ENCODE measurements at places on chromosomes 5 and 9.

GRCh38 chr5:64826541-64826940, 57.8 kb downstream of the CWC27 start:
- DNase-seq = no peak

DNA sequence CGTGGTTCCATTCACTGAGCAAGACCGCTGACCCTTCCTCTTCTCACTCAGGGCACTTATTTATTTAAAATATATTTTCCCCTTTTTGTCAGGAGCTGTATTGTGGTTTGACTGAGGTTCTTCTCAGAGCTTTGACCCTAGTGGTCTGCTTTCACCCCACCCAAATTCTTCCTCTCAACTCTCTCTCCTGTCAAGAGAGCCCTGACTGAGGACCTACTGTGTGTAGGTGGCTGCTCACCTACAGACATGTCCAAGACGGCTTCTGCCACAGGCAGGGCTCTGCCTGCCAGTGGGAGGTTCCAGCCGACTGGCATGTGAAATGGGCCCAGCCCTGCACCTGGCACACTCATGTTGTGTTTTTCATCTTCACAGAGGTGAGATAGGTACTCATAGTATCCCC, 5.2 kb downstream of the DCANP1 start:
- no peak for DNase-seq

GRCh38 chr9:20620650-20621470, 1.4 kb downstream of the MLLT3 start:
- peak; percentile 65 for DNase-seq

GRCh38 chr5:103896593-103896992, 334.0 kb upstream of the NUDT12 start:
- DNase-seq = no peak

DNA sequence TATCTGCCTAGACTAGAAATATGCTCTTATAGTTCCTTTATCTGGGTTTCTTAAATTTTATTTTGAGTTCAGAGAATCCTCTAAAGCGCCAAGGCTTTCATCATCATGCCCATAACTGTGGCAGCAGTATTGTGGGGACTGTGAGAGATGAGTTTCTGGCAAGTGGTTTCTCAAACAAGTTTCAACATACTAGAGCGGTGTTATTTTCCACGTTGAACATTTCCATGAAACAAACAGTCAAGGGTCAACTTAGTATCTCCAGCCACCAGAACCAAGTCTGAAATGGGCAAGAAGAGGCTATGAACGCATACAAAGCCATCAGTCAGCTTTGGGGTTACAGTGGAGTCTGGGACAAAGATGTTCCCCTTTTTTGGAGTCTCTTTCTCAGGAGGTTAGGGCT, 40.3 kb downstream of the SERINC5 start:
- no peak for DNase-seq

DNA sequence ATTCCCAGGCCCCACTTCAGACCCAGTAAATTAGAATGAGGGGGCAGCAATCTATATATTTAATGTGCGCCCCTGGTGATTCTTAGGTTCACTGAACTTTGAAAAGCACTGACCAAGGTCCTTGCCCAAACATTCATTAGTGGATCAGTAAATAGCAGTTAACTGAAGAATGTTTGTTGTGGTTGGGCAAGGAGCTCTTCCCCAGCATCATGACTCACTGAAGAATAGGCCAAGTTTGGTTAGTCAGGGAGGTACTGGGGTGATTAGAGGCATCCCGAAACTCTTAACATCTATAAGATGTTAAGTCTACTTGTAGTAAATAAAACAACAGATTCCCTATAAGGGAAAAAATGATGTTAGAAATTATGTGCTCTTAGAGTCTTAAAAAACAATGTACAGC, 833 bp upstream of the MROH2B start:
- DNase-seq = no peak

DNA sequence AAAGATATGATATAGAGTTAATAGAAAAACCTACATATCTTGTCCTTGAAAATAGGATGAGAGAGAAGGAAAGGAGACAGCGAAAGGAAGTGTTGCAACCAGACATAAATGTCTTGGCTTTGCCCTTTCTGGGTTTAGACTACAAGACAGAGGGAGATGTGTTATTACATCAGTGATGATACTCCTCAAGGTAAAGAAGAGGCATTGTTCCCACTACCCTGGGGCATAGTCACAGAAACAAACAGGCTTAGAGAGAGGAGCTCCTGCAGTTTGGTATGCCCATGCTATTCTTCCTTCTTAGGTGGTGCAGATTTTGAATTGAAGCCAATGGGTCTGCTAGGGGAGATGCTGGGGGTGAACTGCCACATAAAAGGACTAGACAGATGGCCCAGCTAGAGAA, 166.8 kb upstream of the RFX3 start:
- DNase-seq = no peak

DNA sequence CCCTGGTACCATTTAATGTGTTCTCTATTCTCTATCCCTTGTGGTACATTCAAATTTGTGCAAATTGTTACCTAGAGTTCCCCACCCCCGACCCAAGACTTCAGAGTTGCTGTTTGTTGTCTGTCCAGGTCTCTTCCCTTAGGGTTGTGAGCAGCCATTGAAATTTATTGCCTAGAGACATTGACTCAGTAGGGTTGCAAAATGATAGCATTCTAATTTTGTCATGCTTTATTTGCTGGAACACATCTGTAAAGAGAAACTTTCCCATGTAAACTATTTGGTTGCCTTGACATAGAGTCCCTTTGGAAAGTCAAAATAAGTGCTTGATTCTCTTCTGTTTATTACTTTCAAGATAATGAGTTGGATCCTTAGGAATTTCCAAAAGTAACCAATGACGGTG, 91.7 kb upstream of the KLF9 start:
- DNase-seq = no peak

DNA sequence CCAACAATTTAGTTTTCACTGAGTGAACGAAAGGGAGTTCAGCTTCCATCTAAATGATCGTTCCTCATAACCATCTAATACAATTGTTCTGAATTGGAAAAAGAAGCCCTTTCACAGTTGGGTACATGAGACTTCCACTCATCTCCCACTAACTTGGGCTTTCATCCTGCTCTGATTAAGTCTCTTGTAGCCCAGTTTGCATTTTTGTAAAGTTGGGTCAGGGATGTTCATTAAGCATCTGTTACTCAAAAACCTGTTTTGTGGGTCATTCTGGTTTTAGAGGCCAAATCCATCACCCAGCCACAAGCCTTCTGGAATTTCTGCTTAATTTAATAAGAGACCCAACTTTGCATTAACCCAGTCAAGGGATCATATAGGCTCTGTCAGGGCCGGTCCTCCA, 385.3 kb downstream of the BNC2 start:
- no peak for DNase-seq

GRCh38 chr5:40955313-40955712, 46.0 kb downstream of the C7 start:
- DNase-seq = no peak

DNA sequence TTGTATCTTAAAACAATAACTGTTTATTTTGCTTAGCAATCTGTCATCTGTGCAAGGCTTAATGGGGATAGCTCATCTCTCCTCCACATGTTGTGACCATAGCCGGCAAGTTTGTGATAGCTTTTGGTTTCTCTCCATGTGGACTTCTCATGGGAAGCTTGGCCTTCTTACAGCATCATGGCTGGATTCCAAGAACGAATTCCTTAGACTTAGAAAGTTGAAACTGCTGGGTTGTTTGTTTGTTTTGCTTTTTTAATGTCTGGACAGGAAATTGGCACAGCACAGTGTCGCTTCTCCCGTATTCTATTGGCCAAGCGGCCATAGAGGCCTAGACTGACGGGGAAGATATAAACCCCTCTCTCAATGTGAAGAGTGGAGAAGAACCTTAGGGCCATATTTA, 61.0 kb upstream of the PRDM9 start:
- no peak for DNase-seq

DNA sequence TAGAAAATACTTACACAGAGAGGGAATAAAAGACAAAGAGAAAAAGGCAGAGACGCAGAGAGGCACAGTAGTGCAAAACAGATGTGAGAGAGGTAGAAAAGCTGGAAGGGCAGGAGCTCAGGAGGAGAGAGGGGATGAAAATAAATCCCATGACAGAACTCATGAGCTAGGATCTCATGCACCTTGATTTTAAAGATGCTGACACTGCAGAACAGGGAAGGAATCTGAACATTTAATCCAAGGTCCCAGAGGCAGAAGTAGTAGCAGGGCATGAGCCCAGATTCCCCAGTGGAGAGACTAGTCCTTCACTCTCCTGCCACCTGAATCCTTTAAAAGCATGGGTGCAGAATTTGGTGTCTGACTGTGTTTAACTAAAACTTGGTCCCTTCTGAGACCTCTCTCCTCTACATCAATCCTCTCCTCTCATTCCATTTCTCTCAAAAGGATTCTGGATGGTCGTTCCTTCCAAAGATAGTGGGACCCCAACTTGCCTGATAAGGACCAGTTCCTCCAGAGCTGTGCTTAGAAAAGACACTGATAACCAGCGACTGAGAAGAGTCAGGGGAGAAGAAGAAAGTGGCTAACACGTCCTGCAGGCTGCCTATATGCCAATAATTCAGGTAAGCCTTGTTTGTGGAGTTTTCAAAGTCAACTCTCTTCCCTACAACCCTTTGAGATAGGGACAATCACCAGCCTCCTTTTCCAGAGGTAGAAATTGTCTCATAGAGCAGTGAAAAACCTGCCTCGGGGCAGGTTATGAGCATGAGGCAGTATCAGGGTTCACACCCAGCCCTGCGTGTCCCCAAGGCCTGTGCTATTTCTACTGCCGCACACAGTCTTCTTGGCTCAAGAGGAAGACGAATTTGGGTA, 203.2 kb upstream of the TRIM32 start:
- no peak for DNase-seq

DNA sequence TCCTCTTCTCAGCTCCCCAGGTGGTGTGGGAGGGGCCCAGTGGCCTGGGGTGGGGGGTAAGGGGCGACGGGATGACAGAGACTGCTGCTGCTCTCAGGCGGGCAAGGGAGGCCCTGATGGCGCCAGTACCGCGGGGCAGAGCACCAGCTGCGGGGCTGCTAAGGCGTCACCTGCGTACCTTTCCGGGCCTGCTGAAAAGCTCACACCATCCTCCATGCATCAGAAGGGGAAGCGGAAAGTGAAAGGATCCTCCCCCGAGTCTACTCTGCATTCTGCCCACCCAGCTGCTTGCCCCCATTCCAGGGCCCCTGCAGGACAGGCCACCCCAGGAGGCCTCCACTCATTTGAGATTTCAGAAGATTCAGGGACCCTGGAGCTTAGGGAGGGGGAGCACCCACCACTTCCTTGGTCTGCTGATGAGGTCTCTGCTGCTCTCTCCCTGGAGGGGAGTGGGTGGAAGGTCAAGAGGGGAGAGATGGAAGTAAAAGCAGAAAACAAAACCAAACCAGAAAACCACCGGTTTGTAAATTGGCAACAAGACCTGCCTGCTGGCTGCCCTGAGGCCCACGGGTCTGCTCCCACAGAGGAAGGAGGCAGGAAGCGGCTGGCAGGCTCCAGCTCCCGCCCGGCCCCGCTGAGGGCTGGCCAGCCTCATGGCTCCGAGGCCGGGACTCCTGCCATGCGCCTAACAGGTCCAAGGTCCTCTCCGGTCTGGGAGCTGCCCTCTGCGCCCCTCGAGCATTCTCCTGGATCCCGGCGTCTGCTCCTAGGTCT, 33.6 kb downstream of the PRRT1B start:
- DNase-seq = peak; percentile 62

DNA sequence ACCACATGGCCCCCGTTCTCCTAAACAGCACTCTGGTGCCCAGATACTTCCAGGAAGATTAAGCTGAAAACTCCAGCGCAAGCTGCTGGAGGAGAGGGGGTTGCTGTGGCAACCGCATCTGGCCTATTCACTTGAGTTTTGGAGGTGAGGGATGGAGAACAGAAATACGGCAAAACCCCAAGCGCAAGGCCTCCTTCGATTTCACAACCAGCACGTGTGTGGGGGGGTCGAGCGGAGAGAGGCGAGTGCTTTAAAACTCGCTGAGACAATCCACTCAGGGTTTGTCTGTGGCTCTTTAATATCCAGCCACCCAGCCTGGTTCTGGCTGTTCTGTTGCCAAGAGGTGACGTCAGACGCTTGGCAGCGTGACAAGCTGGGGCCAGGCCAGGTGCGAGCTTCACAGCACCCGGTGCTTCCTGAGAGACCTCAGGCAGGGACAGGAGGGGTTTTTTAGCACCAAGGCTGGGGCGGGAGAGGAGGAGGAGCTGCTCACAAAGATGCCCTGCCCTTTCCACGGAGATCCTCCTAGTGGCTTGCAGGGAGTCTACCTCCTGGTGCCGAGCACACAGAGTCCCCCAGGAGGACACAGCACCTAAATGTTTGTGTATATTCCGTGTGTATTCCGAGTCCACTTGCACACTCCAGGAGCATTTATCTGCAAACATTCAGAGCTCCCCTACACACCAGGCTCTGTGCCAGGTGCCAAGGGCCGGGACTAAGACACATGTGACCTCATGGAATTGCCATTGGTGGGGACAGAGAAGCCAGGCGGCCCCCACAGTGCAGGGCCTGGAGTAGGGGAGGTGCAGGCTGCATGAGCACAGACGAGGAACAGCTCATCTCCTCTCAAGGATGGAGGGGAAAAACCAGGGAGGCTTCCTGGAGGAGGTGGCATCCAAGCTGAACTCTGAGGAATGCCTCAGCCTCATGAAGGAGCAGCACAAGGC, 194.6 kb downstream of the OLFM1 start:
- peak; percentile 4 for DNase-seq

GRCh38 chr5:33941090-33941489, 4.9 kb downstream of the RXFP3 start:
- no peak for DNase-seq

- no peak for DNase-seq
These were observed 49.8 kb downstream of the PRKACG start for GRCh38 chr9:68964102-68964541.

- DNase-seq = no peak
These were observed 170.4 kb downstream of the EFNA5 start for GRCh38 chr5:107500347-107500746.

DNA sequence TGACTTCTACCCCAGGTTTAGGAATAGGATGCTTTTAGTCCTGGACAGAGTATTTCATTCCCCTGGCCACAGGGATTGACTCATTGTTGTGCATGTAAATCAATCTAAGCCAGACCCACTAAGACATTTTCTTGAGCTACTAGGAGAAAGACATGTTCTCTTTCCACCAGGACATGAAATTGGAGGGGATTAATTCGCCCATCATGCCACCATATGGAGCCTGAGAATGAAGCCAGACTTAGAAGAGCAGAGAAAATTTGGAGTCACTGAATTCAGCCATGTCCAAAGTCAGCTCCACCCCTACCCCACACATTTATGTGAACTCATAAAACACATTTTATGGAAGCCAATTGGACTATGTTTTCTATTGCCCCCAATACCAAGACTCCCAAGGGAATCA, 322.5 kb downstream of the NFIB start:
- no peak for DNase-seq

GRCh38 chr9:121261107-121261460, 6.9 kb upstream of the GSN start:
- no peak for DNase-seq

- no peak for DNase-seq
These were observed 21.0 kb upstream of the PTPRD start for GRCh38 chr9:10633785-10634184.

GRCh38 chr9:91053824-91054223, 252.2 kb downstream of the SYK start:
- DNase-seq = no peak

- no peak for DNase-seq
These were observed 84.9 kb upstream of the BASP1 start for GRCh38 chr5:17132444-17133083.
